ENCODE measurements at places on chromosomes 2 and 18.

- no peak for DNase-seq
Measured at GRCh38 chr18:55856229-55856628, 268.2 kb upstream of the TCF4 start.

- no peak for DNase-seq
Measured at GRCh38 chr2:7620255-7620654, 703.0 kb downstream of the RNF144A start.

DNA sequence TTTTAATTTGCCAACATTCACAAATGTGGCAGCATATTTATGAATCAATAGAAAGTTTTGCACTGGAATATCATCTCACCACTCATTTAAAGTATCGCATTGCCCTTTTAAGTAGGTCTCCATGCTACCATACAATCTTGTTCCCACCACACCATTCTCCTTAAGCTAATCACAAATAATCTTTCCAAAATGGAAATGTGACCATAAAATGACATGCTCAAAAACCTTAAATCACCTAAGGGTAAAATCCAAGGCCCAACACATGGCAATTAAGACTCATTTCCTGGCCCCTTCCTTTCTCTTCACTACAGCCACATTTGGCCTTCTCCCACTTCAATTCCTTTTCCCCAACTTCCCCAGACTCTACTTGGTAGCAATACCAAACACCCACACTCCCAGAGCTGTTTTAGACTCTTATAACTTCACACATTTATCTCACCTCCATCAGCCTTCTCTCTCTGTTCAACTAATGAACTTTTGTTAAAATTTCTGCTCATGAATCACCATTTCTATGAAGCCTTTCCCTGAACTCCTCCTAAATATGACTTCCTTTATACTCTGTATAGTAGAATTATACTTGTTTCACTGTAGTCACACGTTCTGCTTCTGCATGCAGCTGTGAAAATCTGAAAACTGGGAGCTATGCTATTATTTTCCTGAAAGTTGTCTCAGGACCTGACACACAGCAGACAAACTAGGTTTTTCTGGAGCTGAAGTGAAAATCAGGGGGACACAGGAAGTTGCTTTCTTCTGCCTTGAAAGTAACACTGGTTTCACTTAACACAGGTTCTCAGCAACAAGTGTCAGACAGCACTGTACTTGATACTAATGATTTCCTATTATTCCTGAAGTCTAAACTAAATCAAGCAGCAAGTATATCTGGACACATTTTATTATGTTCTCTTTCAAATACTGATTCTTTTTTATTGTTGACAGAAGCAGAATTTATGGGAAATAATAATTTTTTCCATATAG, 303.9 kb downstream of the ZEB2 start:
- DNase-seq: no peak

GRCh38 chr2:40556739-40557138, 104.8 kb upstream of the SLC8A1 start:
- no peak for DNase-seq

- DNase-seq: no peak
Measured at GRCh38 chr2:187581125-187581896, 27.1 kb upstream of the TFPI start.

DNA sequence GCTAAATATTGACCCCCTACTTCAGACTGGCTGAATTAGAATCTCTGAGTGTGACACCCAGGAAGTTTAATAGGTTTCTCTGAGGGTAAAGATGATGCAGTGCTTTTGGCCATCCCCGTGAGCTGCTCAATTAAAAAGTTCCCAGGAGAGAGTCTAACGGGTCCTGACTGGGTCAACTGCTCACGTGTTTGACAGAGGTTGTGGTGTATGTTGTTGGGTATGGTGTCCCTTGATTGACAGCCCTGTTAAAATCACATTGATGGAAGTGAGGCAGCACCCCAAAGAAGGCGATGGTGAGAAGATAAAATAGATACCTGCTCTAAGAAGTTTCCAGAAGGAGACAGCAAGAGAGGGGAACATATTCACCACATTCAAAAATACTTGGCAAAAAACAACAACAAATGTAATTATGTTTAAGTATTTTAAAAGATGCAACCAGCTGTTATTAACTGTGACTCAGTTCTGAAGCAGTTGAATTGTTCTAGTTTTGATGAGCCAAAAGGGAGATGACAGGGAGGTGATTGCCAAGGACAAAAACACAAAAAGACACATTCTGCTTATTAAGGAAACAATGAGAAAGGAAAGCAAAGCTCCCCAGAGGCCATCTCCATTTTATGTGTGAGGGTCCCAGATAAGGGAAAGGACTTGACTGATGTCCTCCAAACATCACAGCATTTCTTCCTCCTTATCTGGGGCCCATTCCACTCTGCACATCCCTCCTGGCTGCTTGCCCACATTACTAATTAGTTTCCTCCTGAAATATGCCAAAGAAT, 11.5 kb upstream of the GMCL1 start:
- no peak for DNase-seq

GRCh38 chr2:234025466-234025865, 25.0 kb upstream of the SPP2 start:
- no peak for DNase-seq

GRCh38 chr2:211014376-211014775, 458.0 kb downstream of the CPS1 start:
- DNase-seq: no peak

DNA sequence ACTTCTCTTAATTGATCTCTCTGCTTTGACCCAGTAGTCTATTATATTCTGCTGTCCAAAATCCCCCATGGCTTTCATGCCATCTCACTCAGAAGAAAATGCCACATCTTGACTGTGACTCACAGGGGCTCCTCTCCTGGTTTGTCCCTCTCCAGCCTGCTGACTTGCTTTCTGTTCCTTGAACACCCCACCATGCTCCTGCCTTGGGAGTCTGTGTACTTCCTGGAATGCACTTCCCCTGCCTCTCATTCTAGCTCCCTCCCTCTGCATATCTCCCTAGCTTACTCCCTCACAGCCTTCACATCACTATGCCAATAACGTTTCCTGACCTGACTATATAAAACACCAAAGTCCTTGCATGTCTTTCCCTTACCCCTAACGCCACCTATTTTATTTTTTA, 167.2 kb downstream of the TRIB2 start:
- no peak for DNase-seq

DNA sequence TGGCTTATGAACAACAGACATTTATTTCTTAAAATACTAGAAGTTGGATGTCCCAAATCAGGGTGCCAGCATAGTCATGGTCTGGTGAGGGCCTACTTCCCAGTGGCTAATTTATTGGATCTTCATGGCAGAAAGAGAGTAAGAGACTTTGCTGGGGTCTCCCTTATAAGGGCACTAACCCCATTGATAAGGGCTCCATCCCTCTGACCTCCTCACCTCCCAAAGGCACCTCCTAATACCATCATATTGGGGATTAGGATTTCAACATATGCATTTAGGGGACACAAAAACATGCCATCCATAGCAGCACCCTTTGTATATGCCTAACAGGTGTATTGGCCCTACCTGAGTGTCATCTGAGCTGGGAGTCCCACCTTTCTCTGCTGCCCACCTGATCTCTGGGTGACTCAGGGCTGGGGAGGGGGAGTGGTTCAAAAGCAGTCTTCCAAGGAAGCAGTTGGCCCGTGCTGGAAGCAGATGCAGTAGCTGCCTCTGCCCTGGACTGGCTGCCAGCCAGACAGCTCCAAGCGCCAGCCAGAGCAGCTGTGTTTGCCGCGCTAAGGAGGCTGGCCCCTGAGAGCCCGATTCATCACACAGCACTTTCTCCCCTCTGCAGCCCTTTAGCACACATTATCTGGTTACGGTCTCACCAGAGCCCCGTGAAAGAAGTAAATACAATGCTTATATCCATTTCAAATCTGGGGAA, 84.6 kb downstream of the SMAD7 start:
- DNase-seq: peak; percentile 95

DNA sequence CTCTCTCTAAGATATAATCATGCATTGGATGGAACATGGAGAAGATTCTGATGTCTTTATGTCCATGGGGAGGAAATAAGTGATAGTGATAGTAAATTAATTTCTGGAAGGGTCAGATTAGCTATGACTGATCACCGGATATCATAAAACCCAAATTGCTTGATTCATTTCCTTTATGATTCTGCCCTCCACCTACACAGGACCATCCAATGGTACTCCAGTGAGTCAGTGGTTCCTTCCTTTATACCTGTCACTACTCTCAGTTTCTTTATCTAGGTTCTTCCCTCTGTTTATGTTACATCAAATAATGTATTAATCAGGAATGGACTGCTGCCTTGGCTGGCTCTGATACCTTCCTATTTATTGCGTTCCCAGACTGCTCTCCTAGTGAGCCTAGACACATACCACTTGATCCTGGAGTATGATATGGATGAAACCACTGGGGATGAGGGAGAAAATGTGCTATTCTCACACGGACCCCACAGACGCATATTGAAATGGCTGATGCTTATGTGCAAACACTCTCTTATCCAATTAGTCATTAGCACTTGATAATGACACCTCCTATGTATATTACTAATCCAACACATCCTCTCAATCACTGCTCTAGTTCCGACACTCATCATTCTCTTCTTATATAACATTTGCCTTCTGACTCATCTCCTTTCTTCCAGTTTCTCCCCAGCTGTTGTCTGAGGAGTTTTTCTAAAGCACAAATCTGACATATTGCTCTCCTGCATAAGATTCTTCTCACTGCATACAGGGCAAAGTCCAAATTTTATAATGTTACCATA, 315.6 kb downstream of the INSIG2 start:
- DNase-seq: no peak

DNA sequence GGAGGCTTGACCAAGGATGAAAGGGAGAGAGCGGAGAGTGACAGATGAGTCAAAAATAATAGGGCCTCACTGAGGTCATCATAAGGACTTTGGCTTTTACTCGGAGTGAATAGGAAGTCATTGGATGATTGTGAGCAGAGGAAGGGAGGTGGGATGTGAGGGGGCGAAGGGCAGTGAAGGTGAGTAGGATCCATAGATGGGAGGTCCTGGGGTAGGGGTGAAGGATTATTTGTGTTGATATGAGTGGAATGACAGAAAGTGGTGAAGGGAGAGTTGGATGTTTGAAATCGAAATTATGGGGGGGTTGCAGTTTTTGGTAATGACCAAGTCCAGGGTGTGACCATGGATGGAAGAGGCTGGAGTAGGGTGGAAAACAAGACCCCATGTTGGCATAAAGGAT, 14.0 kb downstream of the PNO1 start:
- no peak for DNase-seq

GRCh38 chr2:80255918-80256781, 48.4 kb downstream of the LRRTM1 start:
- DNase-seq: no peak

DNA sequence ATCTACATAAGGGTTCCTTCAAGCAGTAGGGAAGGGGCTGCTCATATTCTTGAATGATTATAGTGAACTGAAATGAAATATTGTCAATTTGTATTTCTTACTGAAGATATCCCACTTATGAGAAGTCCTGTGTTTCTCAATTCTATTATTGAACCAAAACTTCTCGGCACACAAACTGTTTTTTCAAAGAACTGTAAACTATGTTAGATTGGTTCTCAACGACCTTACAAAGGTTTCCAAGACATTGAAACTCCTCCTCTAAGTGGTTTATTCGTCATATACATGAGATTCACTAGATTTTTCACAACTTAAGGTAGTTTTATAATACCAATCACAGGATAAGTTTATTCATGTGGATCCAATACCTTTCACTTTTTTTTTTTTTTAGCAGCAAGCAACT, 1.4 kb downstream of the CCL20 start:
- DNase-seq: no peak

GRCh38 chr2:221780281-221780688, 208.2 kb upstream of the EPHA4 start:
- DNase-seq: no peak

DNA sequence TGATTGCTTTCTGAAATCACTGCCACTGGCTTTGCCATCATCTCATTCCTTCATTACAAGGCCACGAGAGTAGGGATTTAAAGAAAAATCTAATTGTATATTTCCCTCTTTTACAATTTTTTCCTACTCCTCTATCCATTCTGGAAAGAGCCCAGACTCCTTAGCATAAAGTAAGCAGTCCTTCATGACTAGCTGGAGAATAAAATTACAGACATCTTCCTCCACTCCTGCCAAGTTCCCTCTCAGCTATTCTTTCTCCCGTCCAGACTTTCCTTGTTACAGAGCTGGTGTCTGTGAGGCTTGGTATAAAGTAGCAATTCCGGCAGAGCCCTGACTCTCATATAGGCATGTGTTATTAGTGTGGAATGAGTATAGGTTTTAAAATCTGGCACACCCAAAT, 806.8 kb downstream of the PLCL1 start:
- DNase-seq: no peak

DNA sequence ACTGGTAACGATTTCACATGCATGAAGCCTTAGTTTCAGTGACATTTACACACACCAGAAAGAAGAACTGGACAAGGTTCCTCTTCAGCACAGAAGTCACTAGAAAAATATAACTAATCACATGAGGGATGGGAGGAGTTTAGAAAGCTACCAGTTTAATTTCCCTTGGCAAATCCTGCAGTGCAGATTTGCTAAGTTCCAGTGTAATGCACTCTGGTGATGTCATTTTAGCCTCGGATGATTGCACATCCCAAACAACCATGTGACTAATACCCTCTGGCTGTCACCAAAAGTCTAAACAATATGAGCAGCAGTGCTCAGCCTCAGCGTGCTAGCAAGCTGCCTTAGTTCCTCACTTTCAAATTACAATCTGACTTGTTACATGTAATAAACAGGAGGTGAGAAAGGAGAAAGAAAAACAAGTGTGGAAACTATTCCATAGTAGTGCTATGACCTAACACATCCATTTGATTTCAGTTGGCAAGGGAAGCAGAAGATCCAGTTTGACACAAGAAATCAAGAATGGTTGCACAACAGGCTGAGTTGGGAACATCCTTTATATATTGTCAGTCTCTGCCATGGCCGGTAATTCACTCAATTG, 35.3 kb upstream of the PPP1CB start:
- no peak for DNase-seq

GRCh38 chr2:7788736-7789135, 871.5 kb downstream of the RNF144A start:
- no peak for DNase-seq

- no peak for DNase-seq
Measured at GRCh38 chr18:10894501-10894900, 254.9 kb downstream of the PIEZO2 start.

DNA sequence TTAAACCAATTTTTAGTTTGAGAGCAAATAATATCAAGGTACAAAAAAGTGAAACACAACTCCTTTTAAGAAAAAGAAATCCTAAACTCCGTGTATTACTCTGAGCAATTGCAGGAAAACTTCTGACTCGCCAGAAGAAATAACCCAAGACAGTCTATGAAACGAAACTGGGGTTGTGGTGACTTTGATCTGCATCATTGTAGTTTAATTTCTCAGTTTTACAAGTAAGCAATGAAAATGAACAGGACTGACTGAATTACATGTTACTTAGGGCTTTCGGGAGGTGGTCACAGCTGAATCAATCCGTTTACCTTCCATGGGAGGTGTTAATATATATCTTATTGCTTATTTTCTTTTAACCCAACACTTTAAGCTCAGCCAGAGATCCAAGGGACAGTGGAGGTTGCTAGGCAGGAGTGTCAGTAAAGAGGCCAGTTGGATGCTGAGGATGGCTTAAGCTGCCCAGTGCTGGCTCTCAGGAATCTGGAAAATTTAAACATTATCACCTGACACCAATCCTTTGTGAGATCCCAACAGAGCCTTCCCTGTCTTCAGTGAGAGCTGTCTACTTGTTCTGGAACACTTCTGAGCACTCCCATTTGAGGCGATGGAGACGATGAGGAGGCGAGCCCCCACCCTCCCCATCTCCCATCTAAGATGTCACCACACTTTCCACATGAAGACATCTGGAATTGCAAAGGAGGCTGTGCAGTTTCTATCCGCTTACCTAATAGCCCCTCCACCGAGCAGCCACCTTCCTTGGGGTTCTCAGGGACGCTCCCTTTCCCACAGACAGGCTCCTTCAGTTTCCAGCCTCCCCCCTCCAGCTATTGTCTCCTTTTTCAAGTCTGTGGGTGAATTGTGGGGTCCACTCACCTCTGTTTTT, 3.6 kb upstream of the RAB31 start:
- no peak for DNase-seq
